ENCODE measurements at places on chromosomes 4 and X. TPM values are rescaled to one million over a fixed set of nuclear protein-coding genes. Genes with fewer than 3 reads are reported as not detected.

SMIM43 gene
- not detected for total RNA-seq

SOX3 gene
- total RNA-seq = not detected

STBD1 gene
- total RNA-seq = 0.89 TPM

SHISA3 gene
- 0.22 TPM for total RNA-seq

NLGN4X gene
- 0.98 TPM for total RNA-seq

P2RY10 gene
- 8.5 TPM for total RNA-seq

MAGED4B gene
- total RNA-seq = not detected

DMRTC1 gene
- not detected for total RNA-seq

FAM47E gene
- total RNA-seq = not detected

CCDC110 gene
- total RNA-seq = not detected
